ENCODE measurements at places on chromosomes 7 and 10. TPM values are rescaled to one million over a fixed set of nuclear protein-coding genes. Genes with fewer than 3 reads are reported as not detected.

The PLAC9 gene
- total RNA-seq: 2.4 TPM

The C10orf67 gene
- under 0.01 TPM for total RNA-seq

The GPR141 gene
- not detected for total RNA-seq

The ZNF467 gene
- total RNA-seq: 6.1 TPM

The SLC16A9 gene
- total RNA-seq: not detected

The IDI2 gene
- total RNA-seq: not detected

The LIPM gene
- not detected for total RNA-seq

Data from dermis lymphatic vessel endothelial cell (primary cell).